ENCODE measurements at places on chromosomes 3 and 15. TPM values are rescaled to one million over a fixed set of nuclear protein-coding genes. Genes with fewer than 3 reads are reported as not detected.

The TMEM212 gene
- total RNA-seq, result not detected

The ARPP21 gene
- total RNA-seq, result 145 TPM

The DUOXA2 gene
- total RNA-seq, result not detected

The GOLGA8R gene
- total RNA-seq, result 1.2 TPM

The BAHD1 gene
- total RNA-seq, result 13.5 TPM

The MESP1 gene
- 30.4 TPM for total RNA-seq

The A4GNT gene
- not detected for total RNA-seq
